ENCODE measurements at places on chromosomes 12 and 14.

DNA sequence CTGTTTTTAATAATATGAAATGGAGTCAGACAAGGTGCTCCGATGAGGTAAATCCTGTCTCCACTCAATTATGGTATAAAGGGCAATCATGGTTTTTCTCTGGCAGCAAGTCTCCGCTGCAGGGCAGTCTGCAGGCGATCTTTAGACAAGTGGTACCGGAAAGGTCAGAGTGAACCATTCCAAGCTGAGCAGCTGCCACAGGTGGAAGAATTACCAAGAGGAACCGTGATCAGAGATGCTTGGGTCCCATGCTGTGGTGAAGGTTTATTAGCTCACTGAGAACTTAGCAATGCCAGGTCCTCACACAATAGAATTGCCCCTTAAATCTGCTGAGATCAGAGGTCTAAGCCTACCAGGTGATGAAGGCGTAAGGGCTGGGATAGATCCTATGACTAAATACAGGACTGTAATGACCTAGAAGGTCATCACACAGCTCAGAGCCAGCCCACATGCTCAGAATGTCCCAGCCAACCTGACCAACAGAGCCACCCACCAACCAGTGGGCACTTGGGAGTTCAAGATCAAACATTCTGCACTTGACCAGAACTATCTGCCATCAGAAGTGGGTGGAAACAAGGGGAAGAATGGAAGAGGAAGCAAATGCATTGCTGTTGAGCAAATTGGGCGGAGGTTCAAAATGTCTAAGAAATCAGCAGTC is 175.2 kb upstream of the BCL2L14 start:
- DNase-seq, result no peak

- DNase-seq, result no peak
Observed at GRCh38 chr12:72602581-72602980, 330.4 kb downstream of the TRHDE start.

DNA sequence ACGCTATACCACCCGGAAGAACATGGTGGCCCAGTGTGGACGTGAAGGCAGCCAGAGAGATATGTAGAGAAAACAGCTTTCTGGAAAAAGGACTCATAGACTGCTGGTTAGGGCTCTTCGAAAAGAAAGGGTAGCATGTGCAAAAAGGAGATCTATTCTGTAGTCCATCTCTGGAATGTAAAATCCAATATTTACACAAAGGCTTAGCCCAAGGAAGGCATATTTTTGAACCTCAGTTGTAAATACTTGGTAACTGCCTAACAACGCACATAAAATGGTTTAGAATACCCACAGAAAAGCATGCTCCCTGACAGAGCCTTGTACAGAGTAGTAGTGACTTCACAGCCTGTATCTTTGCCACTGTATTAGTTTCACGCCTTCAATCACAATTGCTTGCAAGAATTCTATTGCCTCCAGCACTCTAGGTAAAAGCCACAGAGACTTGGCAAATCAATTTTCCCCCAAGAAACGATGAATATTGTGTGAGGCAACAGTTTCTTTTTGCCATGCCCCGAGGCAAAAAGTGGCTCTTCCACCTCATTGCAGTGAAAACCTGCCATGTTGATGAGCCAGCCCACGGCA is 59.2 kb downstream of the TRIM9 start:
- no peak for DNase-seq

- no peak for DNase-seq
Observed at GRCh38 chr12:27427824-27428223, 18.7 kb upstream of the SMCO2 start.

GRCh38 chr12:12922191-12922616 is 29.8 kb downstream of the GPRC5D start:
- no peak for DNase-seq

- no peak for DNase-seq
Observed at GRCh38 chr12:113949321-113950305, 16.5 kb downstream of the RBM19 start.
